ENCODE measurements at places on chromosomes 1 and 21.

DNA sequence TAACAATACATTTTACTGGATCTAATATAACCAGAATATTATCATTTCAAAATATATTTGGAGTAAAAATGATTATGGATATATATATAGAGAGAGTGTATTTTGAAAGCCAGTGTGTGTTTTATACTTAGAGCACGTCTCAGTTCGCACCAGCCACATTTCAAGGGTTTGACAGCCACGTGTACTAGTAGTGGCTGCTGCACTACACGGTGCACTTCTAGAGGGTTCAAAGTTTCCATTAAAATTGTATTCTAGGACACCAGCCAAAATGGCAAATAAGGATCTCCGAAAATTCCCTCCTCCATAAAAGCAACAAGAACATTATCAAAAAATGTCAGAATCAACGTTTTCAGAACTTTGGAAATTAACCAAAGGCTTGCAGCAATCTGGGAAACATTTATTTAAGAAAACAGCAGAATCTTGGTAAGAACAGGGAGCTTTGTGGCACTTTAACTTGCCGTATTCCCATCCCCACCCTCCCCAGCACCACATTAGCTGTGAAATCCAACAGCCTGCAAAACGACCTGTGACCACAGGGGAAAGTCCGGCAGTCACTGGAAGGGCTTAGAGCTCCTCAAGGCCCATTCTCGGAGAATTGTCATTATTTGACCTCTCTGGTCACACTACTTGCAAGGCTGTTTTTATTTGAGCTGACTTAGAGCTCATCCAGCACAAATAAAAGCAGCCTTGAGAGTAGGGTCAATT lies 33.5 kb upstream of the MRPS6 start:
- DNase-seq, result no peak

GRCh38 chr1:180042988-180043622 lies 88.5 kb downstream of the CEP350 start:
- no peak for DNase-seq

GRCh38 chr21:46423546-46424038 lies 35.1 kb upstream of the DIP2A start:
- DNase-seq, result no peak

GRCh38 chr1:154474802-154475201 lies 27.2 kb upstream of the TDRD10 start:
- no peak for DNase-seq

DNA sequence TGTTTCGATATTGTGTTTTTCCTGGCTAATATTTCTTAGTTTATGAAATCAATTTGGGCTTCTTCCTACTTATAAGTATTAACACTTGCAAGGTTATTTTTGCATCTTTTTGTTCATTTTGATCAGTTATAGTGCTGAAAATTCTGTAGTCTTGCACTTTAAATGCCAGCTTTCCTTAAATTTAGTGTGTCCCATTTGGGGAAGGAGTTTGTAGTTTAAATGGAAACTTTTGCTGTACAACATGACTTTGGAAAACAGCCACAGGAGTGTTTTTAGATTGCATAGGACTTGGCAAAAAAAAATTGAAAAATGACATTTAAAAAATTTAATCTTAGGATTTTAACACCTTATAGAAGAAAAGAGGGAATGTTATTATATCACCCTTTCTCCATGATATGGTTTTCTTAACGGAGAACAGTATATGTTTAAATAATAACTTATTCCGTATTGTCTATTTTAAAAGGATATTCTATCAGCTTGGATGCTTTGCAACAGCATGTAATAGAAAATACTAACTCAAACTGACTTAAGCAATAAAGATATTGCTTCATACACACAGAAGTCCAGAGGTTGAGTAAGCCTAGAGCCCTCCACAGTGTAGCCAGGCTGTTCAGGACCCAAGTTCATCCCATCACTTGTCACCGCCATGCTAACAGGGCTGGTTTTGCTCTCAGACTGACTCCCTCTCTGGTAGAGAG lies 53.8 kb downstream of the LYPLAL1 start:
- no peak for DNase-seq

DNA sequence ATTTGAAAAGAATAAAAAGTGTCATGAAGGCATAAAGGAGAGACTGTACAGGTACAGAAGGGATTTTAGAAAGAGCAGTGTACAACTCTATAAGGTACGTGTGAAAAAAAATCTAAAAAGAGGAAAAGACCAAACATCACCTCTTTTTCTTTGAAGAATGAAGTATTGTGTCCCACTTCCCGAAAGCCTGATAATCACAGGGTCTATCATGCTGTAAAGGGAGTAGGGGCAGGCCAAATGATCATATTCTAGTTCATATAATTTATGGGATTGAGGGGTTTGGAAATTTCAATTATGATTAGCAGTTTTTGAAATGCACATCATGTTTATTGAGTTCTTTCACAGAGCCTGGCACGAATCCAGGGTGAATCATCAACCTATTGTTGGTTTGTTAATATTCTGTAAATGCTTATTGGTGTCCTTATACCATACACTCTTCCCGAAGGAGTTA lies 910 bp upstream of the RERE start:
- no peak for DNase-seq

- no peak for DNase-seq
Measured at GRCh38 chr1:117231748-117232373, 21.1 kb upstream of the VTCN1 start.

- DNase-seq, result no peak
Measured at GRCh38 chr1:214568328-214568727, 16.9 kb upstream of the PTPN14 start.

GRCh38 chr1:81437649-81438048 lies 363.1 kb upstream of the ADGRL2 start:
- no peak for DNase-seq

DNA sequence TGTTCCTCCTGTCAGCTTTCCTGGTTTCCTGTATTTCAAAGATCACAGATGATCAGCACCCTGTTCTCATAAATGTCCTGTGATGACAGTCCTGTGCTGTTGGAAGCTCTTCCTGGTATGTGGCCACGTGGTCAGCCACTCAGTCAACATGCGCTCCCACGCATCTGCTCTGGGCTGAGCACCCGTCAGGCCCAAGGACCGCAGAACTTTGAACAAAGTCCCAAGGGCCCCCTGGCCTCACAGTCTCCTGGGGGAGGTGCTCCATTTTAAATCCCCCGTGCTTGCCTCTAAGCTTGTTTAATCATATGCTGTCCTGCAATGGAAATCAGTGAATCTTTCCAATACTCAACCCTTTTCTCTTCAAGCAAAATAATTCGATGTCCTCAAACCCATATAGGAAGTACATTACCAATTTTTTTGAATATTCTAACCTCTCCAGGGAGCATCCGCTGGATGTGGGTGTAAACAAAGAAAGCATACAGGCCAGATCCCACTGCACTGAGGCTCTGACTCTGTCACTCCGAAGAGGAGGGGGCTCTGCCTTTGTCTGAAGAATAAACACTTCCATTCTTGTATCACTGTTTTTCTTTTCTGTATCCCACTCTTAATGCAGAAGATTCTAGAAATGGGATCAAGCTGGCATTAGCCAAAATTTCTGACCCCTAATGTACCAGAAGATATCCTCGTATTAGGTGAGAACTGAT lies 250.3 kb downstream of the SDCCAG8 start:
- no peak for DNase-seq

- no peak for DNase-seq
Measured at GRCh38 chr1:202276081-202276715, 65.5 kb downstream of the UBE2T start.

- no peak for DNase-seq
Measured at GRCh38 chr1:158972841-158973240, 36.9 kb upstream of the IFI16 start.

DNA sequence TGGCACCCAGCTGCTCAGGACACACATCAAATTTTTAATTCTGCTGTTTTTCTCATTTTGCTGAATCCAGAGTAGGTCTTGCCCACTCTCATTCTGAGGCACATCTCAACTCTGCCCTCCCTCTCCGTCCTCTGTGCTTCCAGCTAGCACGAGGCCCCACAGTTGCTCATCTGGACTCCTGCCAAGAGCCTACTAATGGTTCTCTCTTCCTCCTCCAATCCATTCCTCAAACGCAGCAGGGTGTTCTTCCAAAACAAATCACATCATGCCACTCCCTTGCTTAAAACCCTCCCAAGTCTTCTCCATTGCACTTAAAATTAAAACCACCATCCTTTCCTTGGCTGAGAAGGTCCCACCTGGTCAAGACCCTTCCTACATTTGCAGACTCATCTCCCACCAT lies 49.8 kb upstream of the SCAF4 start:
- DNase-seq, result no peak

- no peak for DNase-seq
Measured at GRCh38 chr21:33024201-33025103, 1.3 kb upstream of the OLIG2 start.

DNA sequence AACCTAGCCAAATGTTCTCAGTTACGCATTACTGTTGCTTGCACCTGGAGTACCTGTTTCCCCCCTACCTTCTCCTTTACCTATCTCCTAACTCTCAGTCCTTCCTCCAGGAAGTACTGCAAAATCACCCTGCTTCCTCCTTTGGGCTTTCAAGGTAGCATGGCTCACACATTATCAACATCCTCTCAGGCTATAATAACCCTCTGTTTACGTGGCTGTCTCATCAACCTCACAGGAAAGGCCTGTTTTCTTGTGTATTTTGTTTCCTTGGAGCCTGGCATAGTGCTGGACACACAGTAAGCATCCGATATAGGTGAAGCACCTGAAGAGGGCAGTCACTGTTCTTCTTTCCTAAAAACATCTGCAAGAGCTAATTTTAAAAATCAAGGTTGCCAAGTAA lies 32.7 kb upstream of the ANGPTL7 start:
- DNase-seq, result no peak

DNA sequence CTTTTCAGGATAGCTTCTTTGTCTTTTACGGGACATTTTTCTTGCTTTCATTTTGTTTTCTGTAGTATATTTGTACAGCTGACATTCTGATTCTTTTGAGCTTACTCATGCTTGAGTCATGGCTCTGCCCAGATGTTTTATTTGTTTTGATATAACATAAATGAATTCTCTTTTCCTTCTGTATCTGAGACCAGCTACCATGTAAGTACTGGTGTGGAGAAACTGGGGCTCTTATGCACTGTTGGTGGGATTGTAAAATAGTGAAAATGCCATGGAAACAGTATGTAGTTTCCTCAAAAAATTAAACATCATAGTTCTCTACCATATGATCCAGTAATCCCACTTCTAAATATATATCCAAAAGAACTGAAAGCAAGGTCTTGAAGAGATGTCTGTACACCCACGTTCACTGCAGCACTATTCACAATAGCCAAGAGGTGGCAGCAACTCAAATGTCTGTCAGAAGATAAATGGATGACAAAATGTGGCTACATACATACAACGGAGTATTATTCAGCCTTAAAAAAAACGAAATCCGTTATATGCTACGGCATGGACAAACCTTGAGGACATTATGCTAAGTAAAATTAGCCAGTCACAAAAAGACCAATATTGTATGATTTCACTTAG lies 61.4 kb downstream of the EIF2B3 start:
- no peak for DNase-seq

DNA sequence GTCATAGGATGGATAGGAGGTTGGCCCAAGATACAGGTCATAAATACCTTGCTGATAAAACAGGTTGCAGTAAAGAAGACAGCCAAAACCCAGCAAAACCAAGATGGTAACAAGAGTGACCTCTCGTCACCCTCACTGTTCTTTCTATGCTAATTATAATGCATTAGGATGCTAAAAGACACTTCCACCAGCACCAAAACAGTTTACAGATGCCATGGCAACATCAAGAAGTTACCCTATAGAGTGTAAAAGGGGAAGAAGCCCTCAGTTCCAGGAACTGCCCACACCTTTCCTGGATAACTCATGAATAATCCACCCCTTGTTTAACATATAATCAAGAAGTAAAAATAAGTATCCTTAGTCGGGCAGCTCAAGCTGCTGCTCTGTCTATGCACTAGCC lies 671.9 kb downstream of the PTPRC start:
- DNase-seq, result no peak

GRCh38 chr21:33824156-33824941 lies 91.3 kb downstream of the ATP5PO start:
- no peak for DNase-seq

DNA sequence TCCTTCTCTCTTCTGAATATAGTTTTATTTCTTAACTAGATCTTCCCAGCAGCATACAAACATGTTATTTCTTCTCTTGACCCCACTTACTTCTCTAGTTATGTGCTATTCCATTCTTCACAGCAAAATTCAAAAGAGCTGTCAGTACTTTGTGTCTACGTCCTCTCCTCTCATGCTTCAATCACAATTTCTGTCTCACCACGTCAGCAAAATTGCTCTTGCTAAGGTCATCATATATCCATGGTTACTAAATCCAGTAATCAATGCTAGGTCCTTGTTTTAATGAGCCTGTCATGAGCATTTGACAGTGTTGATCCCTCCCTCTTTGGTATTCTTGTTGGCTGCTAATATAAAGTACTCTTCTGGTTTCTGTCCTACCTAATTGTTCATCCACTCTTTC lies 214.2 kb downstream of the DENND1B start:
- no peak for DNase-seq
